ENCODE measurements at places on chromosomes 5 and 9.
A peak's percentile ranks its signal among the peaks of the same experiment; 100 is the strongest.

DNA sequence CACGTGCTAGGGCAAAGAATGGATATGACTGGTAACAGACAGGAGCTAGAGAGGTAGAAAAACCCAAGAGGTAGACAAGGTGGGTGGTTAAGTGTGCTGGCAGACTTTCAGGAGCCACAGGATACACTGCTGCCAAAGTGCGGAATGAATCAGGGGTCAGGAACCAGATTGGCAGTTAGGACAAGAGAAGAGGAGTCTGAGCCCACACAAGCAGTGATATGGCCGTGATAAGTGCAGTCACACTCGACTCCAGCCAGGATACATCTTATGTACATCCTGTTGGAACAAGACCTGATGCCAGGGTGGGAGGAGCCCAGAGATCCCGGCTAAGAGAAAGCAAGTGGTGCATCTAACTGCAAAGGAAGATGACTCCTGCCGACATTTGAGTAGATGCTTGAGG lies 10.0 kb downstream of the SLIT3 start:
- DNase-seq: no peak

DNA sequence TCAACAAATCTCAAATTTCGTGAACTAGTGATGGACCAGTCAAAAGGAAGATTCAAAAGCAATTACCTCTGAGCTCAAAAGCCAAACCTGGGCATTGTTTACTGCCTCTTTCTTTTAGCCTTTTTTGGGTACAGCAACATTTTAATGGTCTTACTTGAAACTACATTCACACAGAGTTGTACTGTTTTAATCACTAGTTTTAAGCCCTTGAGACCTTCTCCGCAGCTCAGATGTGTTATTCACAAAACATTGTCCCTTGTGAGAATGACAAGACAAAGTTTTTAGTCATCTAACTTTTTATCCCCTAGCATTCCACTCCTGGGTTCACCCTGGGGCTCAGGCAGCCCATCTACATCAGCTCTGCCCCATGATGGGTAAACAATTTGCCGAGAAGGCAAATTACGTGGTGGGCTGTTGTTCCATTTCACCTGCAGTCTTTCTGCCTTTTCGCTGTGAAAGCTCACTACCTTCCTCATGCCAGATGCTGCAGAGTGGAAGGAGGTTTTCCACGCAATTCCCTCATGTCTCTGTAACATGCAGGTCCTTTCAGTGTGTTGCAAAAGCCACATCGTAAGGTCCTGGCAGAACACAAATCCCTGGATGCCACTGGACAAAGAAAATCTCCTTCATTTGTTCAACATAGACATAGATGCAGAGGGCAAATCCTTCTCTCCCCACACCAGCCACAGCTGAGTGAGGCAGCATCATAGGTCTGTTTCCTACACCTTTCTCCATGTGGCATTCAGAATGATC lies 175.7 kb downstream of the EBF1 start:
- DNase-seq: no peak

DNA sequence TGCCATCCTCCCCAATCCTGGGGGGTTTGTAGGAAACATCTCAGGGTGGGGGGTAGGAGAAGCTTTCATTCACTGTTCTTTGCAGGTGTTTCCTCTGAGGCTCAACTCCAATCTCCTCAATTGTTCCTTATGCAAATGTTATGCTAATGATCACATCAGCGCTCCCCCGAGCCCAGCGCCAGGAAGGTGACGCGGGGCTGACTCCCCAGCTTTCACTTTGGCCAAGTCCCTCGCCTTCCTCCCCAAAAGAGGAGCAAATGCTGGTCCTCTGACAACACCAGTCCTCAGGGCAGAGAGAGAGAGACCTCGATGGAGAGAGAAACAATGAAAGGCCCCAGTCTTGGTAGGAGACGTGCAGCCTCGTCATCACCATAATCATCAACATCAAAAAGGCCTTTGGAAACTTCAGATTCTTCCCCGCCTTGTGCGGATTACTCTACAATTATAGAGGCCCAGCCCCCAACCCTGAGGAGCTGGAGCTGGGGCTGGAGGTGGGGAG lies 39.1 kb downstream of the PCDH1 start:
- no peak for DNase-seq

DNA sequence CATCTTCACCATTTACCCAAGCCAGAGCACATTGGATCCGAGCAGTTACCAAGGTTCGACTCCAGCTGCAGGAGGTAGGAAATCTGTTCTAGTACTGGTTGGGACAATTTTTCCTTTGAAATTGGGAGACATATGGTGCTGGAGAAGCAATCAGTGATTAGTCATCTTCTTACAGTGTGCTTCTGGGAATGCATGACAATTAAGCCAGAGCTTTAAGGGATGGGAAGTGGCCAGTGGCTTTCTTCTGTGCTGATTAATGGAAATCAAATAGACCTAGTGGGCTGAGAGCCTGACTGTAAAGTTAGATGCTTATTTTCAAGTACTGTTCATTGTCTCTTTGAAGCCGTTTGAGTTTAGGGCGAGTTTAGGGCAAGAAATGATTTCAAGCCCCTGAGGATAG lies 152.1 kb downstream of the UNC13B start:
- DNase-seq: peak; percentile 58

GRCh38 chr5:5473226-5473625 lies 50.7 kb downstream of the ICE1 start:
- no peak for DNase-seq

- no peak for DNase-seq
Measured at GRCh38 chr5:77211691-77212047, 1.2 kb downstream of the PDE8B start.

- DNase-seq: no peak
Measured at GRCh38 chr5:10118150-10118549, 131.5 kb downstream of the ATPSCKMT start.

GRCh38 chr5:157613385-157614245 lies 38.0 kb upstream of the ADAM19 start:
- no peak for DNase-seq

- no peak for DNase-seq
Measured at GRCh38 chr9:34218446-34218845, 39.6 kb downstream of the UBAP1 start.

GRCh38 chr5:145776886-145777285 lies 58.3 kb downstream of the PRELID2 start:
- no peak for DNase-seq

DNA sequence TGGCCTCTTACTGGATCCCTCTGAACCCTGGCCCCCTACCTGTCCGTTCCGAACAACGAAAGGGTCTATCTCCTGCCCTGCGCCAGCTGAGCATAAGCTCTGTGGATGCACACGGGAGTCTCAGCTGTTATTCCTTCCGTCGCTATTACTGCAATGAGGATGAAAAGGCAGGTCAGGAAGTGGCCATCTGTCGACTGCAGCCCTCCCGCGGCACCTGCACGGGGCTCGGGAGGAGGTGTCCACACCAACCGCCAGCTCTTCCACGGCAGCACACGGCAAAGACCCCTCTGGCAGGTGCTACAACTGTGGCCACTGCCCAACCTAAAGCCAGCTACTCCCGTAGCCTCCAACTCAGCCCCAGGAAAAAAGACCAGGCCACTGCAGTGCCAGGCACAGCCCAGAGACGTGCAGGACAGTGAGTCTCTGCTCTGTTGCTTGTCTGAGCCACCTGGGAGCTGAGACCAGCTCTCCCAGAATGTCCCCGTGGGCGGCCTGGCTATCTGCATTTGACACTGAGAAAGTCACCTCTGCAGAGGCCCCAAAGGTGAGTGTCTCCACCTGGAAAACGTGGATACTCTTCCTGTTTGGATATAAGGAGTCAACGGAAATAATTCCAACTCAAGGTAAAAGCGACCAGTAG lies 19.1 kb downstream of the CAMSAP1 start:
- DNase-seq: no peak

GRCh38 chr5:59066367-59067163 lies 483.7 kb downstream of the RAB3C start:
- DNase-seq: no peak

DNA sequence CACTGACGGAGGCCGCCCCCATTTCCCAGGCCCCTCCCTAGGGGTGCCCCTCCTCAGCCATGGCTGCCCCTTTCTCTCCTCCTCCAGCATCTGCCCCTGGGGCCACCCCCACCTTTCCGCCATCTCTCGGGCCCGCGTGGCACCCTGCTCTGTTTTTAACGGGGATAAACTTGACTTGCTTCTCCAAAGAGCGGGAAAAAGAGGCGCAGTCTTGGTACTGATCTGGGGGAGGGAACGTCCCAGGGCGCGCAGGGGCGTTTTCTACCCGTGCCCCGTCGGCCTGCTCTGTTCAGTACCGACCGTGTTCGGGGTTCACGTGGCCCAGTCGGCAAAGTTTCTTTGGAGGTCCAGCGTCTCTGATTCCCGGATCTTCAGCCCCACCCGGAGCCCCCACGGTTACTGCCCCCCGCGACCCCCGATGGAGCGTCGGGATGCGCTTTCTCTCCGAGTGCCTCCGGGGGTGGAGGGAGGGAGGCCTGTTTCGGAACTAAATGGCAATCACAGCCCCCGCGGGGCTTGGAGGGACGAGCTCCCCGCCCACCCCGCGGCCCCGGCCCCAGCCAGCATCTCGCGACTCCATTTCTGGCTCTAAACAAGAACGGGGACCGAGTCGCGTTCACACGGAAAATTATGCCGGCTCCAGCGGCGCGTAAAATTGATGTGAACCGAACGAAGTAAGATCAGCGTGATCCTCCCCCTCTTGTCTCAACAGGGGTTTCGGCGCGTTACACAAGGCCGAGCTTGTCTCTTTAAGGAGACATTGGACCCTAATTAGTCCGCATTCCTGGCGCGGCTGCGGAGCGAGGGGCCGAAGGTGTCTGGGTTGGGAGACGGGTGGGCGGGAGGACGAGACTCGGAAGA lies 1.1 kb upstream of the TLE4 start:
- no peak for DNase-seq

DNA sequence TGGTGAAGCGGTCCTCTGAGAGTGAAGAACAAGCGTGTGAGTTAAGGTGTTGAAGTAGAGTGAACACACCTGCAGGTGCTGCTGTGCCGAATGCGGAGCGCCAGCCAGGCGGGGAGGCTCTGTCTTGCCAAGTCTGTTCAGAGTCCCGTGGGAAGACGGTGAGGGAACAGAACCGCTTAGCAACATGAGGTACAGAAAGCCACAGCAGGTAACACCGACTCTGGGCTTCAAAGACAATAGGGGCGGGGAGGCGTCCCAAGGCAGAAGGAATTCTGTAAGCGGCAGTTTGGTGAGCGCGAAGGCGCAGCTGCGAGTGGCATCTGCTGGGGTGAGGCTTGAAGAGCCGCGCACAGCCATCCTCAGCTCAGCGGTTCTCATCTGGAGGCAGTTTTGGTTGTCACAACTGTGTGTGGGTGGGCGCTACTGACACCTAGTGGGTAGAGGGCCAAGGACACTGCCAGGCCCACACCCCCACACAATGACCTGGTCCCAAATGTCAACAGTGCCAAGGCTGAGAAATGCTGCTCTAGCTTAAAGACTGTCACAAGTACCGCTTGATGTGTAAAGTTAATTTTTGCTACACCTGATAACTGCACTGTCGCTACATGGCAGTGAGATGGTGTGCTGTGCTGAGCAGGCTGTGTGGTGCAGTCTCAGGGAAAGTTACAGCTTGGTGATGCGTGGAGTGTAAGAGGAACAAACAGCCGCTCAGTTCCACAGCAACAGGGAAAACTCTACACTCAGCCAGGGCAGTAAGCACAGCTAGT lies 67.4 kb upstream of the TBC1D9B start:
- DNase-seq: no peak

- DNase-seq: peak; percentile 79
Measured at GRCh38 chr9:94912700-94913249, 186.3 kb downstream of the AOPEP start.

- no peak for DNase-seq
Measured at GRCh38 chr5:116722651-116723050, 148.0 kb upstream of the SEMA6A start.

- DNase-seq: no peak
Measured at GRCh38 chr9:21504894-21505293, 22.8 kb upstream of the IFNE start.
